ENCODE measurements at places on chromosomes 11 and 22. TPM values are rescaled to one million over a fixed set of nuclear protein-coding genes. Genes with fewer than 3 reads are reported as not detected.

The TMEM191C gene
- 0.31 TPM for total RNA-seq

The RIC8A gene
- 60.6 TPM for total RNA-seq

The OR4A16 gene
- total RNA-seq = not detected

The OR5D18 gene
- total RNA-seq = not detected

The TESMIN gene
- total RNA-seq = 0.38 TPM

The ZP1 gene
- not detected for total RNA-seq

The OR8G5 gene
- not detected for total RNA-seq

- no peak for DNase-seq
These were observed 18.0 kb upstream of the BID start for GRCh38 chr22:17792299-17792698.

DNA sequence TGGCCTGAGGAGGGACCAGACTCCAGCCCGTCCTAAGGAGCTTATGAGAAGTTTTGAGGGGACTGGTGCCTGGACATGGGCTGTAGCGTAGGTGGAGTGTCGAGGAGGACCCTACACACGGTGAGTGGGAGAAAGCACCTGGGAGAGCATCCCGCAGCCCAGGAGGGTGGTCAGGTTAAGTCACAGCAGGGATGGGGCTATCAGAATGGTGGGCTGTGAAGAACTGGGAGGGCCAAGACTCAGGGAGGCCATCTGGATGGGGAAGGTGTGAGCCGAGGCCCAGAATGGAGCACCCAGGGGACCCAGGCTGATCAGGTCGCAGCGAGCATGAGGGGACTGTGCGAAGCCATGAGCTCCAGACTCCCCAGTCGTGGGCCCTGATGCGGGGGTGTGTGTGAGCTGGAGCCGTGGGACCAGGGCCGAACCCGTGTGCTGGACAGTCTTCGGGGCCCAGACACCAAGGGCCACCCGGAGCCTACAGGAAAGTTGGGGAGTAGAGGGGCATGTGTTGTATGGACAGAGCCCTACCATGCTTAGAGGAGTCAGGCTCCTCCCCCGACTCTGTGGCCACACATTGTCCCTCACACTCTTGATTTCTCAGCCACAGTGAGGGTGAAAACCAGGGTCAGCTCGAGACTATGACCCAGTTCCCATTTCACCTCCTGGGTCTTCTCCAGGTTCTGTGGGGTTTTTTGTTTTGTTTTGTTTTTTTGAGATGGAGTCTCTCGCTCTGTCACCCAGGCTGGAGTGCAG, 54.3 kb downstream of the BCR start:
- no peak for DNase-seq

- no peak for DNase-seq
These were observed 33.1 kb downstream of the DDX10 start for GRCh38 chr11:108697872-108698473.

DNA sequence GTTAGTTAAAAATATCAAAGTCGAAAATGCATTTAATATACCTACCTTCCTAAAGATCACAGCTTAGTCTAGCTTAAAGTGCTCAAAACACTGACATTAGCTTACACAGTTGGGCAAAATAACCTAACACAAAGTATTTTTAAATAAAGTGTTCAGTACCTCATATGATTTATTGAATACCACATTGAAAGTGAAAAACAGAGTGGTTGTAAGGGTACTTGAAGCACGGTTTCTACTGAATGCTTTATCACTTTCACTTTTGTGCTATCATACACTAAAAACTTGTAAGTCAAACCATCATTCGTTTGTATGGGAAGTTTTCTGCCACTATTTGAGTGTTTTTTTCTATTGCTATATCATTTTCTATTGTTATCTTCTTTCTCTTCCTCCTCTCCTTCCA, 36.6 kb downstream of the ZBTB44 start:
- DNase-seq = no peak

DNA sequence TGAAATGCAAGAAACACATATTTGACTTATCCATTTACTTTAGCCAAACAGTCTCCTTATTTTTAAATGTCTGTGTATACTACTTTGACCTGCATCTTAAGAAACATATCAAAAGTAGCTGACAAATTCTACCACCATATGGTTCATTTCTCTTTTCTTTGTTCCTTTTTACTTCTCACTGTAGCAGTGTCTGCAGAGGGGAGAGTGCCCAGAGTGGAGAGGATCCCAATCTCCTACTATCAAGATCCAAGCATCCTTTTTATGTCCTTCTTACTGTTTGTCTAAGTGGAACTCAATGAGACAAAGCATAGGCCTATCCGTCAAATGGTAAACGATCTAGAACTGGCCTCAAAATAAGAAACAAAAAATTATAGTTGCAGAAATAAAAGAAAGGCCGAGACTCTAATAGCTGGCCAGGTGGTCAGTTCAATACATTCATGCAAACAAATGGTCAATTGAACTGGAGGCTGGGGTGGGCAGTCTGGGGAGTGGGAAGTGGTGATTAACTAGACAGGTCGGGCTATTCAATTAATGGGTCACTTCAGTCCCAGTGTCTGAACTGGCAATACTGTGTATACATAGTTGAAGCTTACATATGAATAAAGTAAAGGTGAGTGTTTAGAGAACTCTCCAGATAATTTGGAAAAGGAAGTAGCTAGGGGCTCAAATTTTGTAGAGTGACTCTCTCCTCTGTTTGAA, 149.1 kb downstream of the MAML2 start:
- DNase-seq = no peak

DNA sequence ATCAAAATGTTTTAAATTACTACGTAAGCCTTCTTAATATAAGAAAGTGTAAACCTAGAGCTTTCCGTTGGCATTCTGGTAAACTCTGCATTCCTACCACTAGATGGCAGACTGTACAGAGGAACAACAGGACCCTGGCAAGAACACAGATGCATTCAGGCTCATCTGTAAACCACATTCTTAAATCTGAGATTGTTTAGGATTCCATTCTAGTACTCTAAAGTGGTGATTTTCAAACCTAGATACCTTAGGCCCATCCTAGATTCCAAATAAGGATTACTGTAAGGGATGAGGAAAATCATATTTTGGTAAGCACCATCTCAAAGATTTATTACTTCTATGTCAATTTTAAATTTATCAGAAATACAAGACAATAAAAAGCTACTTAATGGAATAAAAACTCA, 26.9 kb downstream of the PICALM start:
- no peak for DNase-seq

- DNase-seq = peak; percentile 27
These were observed 76.0 kb upstream of the WNT7B start for GRCh38 chr22:46052801-46053562.

- DNase-seq = no peak
These were observed at the start of gene GPR83 for GRCh38 chr11:94400839-94401772. GPR83 (minus strand) TSS chr11:94401419; CDS start chr11:94401247, 172 bp downstream.

GRCh38 chr11:14114786-14115185, 152.3 kb downstream of the SPON1 start:
- DNase-seq = no peak

DNA sequence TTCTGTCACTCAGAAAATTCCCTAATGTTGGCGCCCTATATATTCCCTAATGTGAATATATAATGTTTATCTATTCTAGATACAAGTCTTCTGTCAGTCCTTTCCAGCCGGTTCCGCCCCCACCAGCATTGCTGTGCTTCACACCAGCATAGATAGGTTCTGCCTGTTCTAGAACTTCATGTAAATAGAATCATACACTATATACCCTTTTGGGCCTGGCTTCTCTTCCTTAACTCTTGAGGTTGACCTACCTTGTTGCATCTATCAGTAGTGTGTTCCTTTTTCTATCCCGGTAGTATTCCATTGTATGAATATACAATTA, 34.6 kb downstream of the OTOG start:
- DNase-seq = no peak

GRCh38 chr22:50136581-50137015, 33.9 kb upstream of the PANX2 start:
- no peak for DNase-seq

DNA sequence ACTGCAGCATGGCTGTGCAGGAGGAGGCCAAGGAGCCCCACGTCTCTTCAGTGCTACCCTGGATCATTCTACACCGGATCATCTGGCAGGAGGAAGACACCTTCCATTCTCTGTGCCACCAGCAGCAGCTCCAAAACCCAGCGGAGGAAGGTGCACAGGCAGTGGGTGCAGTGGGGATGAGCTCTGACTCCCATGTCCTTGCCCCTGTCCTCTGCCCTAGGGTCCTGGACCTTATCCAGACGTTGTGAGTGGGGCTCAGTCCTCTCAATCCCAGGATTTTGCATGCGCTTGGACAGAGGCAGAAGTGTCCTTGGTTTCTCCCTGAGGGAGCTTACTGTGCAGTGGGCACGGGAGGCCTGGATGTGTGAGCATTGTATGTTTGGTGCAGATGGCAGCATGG, 61.3 kb downstream of the CABIN1 start:
- DNase-seq = no peak

Measured in omental fat pad (tissue), 4 donors.